ENCODE measurements at places on chromosomes 5 and 9.

DNA sequence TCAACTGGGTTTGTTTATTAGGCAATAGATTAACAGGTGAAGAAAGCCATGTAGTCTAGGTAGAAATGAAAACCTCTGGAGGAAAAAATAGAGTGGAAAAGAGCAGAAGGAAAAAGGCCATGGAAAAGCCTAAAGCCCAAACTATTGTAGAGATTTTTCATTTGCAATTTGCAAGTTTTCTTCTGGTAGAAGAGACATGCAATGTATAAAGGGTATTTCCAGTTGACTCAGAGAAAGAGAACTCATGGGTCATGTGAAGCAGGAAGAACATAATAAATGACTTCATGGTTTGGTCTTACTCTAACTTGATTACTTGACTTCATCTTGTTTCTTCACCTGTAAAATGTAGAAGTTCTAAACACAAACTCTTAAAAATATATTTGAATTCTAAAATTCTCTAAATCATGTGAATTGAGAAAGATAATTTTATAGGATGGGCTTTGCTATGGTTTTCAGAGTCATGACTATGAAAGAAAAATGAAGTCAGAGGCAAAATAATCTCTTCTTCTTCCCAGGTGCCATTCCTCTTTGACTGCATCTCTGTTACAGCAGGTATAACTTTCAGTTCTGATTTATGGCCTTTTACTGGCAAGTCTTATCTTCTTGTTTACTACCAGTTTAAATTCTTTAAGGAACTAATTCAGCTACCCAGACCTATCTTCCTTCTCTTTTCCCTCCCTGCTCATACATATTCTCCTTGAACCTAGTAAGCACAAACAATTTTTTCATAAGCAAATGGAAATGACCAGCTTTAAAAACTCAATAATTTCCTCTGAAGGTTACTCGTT is 47.7 kb upstream of the TMC1 start:
- no peak for DNase-seq

GRCh38 chr5:127959152-127959764 is 124.3 kb upstream of the SLC12A2 start:
- peak; percentile 55 for DNase-seq

DNA sequence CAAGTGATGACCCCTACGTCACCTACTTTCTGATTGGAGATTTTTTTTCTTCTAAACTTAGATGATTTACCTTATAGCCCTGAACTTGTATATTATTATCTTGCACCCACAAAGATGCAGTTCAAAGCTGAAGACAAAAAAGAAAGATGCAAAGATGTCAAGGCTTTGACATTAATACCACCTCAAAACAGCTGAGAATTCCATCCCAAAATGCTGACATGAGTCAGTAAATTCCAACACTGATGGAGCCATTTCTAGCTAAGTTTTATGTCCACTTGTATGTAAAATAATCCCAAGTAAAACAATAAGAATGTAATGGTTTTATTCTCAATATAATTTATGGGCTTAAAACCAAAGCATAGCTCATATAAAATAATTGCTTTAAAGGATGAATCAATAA is 91.5 kb upstream of the CDH9 start:
- no peak for DNase-seq

GRCh38 chr5:102341681-102342288 is 45.7 kb upstream of the SLCO4C1 start:
- no peak for DNase-seq

- DNase-seq, result no peak
Observed at GRCh38 chr9:108673386-108673785, 182.4 kb downstream of the ACTL7B start.

- DNase-seq, result no peak
Observed at GRCh38 chr9:6973762-6974161, 216.0 kb downstream of the KDM4C start.

DNA sequence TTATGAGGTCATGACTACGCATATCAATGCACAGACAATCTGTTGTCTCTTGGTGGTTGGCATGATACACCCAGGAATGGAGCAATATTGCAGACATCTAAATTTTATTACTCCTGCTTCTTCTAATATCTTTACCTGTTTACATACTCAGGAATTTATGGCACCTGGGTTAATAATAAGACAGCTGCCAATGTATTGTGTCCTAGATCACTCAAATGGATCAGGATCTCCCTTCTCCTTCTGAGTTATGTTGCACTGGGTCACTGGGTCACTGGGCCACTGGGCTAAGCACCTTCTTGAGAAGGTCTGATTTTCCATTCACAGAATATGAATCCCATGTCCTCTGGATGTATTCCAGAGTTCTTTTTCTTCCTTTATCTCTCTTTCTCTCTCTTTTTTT is 41.8 kb downstream of the CCL28 start:
- no peak for DNase-seq

GRCh38 chr5:175710326-175710725 is 52.5 kb downstream of the HRH2 start:
- DNase-seq, result no peak

- no peak for DNase-seq
Observed at GRCh38 chr5:191949-192690, 825 bp downstream of the LRRC14B start.

DNA sequence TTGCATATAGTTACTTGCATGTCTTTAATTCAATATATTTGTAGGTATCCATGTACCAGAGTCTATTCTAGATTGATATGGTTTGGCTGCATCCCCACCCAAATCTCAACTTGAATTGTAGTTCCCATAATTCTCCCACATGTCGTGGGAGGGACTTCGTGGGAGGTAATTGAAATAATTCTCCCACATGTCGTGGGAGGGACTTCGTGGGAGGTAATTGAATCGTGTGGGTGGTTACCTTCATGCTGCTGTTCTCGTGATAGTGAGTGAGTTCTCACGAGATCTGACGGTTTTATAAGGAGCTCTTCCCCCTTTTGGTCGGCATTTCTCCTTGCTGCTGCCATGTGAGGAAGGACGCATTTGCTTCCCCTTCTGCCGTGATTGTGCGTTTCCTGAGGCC is 16.5 kb downstream of the FBXL7 start:
- DNase-seq, result no peak

- DNase-seq, result no peak
Observed at GRCh38 chr5:102823441-102823874, 68.4 kb downstream of the PAM start.

GRCh38 chr9:134348404-134349155 is 22.3 kb downstream of the RXRA start:
- no peak for DNase-seq

DNA sequence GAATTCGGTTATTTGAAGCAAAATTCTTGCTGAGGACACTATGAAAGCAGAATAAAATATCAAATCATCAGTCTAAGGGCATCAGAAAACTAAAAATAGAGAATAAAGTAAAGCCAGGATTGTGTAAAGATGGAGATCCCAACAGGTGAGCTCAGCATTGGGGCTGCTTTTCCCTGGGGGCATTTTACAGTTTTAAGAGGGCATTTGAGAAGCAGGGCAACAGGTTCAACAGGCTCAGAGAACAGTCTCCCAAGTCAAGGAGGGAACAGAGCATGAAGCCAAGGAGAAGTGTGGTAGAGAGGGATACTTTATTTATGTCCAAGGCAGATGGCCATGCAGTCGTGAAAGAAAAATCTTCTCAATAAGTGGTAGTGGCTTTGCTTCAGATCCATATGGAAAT is 145.4 kb downstream of the SYK start:
- DNase-seq, result no peak

- DNase-seq, result no peak
Observed at GRCh38 chr5:173484569-173484968, 131.9 kb downstream of the BOD1 start.

- no peak for DNase-seq
Observed at GRCh38 chr5:13322769-13323168, 621.7 kb downstream of the DNAH5 start.

GRCh38 chr9:127140181-127140580 is 17.7 kb upstream of the ANGPTL2 start:
- no peak for DNase-seq

DNA sequence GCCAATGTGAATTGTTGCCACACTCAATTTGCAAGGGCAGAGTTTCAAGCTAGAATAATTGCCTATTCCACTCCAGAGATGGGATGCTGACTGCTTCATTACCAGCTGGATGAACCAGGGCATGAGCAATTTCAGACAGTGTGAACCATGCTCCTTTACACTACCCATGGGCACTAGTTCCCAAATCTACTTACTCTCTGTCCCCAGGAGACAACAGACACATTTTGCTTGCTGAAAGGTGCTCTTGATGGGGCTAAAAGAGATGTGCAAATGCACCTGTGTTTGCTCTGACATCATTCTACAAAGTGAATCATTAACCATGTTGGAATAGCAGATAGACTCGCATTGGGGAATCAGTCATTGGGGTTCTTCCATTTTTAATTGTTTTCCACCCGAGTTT is 522.3 kb upstream of the NUDT12 start:
- no peak for DNase-seq

- no peak for DNase-seq
Observed at GRCh38 chr5:110045158-110045557, 355.4 kb downstream of the MAN2A1 start.

DNA sequence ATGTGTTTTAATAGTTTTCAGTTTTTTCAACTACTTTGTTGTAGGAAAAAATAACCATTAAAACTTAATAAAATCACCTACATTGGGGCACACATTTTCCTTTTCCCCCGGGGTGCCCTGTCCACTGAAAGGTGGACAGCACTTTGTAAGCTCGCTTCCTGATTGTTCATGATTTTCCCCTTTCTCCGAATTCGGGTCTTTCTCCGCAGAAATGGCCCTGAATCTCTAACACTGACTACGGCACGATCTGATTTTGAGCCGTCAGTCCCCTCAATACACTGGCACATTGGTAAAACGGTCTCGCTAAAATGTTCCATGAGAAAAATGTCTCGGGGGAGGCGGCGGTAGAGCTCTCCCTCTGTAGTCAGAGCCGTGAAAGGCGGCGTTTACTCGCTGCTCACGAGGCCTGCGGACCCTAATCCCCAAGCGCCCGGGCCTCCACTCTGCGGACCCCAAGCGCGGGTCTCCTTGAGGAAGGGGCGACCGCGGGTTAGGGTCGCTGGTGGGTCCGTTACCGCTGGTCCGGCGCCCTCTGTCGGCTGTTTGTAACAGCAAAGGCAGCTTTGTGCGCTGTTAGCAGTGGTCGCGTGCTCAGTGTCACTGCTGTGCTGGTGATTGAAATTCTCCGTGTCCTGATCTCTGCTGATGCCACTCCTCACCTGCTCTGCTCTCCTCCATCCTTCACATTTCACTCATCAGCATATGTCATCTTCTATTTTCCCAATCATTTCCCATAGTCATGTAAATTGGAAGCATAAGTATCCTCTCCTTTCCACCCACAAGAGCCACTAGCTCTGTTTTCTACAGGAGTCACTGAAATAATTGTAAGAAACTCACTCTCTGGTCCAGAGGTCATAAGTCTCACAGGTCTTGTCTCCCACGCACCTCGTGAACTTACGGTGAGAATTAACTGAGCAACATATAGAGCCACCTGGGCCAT is 10.8 kb upstream of the IFNA2 start:
- no peak for DNase-seq

- peak; percentile 43 for DNase-seq
Observed at GRCh38 chr5:58462623-58463230, 2.8 kb upstream of the PLK2 start.

DNA sequence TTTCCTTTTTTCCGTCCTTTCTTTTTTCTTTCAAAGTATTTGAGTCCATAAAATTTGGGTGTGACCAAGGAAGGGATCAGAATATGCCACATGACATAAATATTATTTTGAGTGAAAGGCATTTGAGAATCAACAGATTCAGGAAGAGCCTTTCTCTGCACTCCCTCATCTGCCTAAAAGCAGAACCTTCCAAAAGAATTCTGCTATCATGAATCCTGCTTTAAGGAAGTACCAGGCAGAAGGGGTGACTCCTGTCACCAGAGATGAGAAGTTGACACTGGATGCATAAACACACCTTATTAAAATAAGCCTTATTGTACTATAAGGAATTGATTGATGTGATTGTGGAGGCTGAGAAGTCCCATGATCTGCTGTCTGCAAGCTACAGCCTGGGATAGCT is 196.7 kb downstream of the SREK1 start:
- DNase-seq, result no peak

DNA sequence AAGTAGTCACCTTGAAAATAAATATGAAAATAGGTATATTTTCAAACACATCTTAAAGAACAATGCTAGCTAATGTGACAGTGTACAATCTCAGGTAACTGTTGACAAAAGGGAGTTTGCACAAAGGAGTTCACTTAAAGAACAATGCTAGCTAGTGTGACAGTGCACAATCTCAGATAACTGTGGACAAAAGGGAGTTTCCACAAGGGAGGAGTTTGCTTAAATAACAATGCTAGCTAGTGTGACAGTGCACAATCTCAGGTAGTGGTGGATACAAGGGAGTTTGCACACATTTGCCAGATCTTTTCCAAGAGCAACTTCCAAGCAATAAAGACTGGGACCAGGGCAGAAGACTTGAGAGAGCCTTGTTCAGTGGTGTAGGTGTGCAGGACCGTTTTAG is 442.9 kb upstream of the FTMT start:
- no peak for DNase-seq

DNA sequence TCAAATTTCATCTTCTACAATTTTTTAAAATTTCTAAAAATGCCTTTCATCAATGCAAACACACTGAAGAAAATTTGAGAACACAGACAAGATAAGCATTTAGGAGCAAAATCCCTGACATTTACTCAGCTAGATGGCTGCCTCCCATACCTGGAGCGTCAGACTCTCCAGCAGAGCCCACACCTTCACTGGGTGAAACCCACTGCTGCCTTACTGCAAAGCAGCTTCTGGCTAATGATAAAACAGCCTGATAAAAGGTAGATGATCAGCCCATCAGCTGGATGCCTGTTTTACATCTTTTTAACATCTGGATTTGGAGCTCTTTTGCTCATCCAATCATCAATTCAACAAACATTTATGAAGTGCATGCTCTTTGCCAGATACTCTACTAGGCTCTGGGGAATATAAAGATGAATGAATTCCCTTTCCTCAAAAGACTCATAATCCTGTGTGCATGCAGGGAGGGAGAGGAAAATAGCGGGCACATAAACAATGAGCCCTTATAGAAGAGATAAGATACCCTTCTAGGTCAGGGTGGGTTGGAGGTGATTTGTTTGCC is 271.2 kb downstream of the SAXO1 start:
- DNase-seq, result no peak

DNA sequence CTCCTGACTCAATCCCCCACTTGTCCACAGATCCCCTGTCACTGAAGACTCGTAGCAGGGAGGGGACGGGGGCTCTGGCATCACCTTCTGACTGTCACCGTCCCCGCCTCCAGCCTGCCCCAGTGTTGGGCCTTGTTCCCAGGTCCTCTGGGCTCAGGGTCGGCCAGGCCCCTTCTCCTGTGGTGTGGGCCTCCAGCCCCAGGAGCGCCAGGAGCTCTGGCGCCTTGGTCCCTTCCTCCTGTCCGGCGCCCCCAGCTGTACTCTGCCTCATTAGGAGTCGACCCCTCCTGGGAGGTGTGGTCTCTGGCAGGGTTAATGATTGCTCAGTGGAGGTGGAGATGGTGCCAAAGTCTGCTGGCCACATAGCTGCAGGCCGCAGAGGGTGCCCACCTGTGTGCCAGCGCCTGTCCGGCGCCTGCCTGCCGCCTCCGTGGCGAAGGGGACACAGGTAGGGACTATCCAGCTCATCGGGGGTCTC is at the start of gene CDHR2:
Gene CDHR2, plus strand, starts transcription at position 376 of the 478 bp plus-strand sequence. CDS start 16,011 bp downstream, outside the sequence.
- no peak for DNase-seq

Measured in fibroblast of the conjunctiva (primary cell).